Mammary epithelial cell (primary cell): ENCODE measurements at places on chromosomes 2 and 18.

DNA sequence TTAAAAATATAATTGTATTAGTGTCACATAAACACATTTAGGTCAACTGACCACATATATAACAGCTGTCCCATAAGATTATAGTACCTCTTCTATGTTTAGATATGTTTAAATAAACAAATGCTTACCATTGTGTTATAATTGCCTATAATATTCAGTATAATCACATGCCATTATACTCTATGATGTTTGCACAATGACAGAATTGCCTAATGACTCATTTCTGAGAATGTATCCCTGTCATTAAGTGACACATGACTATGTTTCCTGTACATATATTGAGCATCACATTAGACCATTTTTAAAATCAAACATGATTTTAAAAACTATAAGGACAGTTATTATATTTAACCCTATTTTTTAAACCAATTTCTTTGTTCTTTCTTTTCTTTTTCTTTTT is 89.8 kb downstream of the HS6ST1 start:
- peak; percentile 11 for DNase-seq

GRCh38 chr2:228180181-228181097 is 1.0 kb downstream of the SPHKAP start:
- no peak for DNase-seq

- DNase-seq = no peak
Observed at GRCh38 chr2:128552806-128553551, 234.3 kb upstream of the HS6ST1 start.

GRCh38 chr18:45541421-45541820 is 73.9 kb upstream of the SLC14A2 start:
- no peak for DNase-seq

DNA sequence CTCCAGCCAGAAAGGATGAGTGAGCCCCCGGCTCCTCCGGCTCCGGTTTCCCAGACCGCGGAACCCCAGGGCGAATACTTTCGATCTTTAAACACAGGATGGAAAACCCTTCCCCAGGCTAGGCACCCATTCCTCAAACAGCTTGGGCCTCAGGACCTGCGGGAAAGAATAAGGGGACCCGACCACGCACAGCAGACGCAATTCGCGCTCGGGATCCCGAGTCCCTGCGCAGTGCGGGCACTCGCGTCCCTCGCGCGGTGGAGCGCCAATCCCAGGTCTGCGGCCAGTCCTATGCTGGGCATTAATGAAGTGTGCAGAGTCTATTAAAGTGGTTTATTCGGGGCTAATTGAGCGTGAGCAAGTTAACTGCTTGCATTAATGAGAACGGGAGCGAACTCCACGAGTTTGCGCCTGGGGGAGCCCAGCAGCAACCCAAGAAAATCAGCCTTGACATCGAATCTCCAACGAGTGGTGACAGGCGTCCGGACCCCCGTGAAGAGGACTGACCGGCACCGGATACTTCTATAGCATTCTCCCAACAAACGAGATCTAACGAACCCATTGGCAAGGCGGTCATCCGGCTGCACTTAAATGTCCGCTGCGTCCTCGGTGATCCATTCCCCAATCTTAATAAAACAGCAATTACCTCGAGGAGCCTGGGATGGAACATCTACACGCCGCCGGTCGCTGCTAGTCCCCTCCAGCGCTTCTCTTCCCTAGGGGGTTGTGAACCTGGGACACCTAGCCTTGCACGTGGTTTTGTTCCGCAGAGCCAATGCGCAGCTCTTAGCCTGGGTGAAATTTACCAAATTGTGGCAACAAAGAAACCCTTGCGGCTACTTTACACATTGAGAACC is 1.6 kb downstream of the OSR1 start:
- DNase-seq = peak; percentile 19

DNA sequence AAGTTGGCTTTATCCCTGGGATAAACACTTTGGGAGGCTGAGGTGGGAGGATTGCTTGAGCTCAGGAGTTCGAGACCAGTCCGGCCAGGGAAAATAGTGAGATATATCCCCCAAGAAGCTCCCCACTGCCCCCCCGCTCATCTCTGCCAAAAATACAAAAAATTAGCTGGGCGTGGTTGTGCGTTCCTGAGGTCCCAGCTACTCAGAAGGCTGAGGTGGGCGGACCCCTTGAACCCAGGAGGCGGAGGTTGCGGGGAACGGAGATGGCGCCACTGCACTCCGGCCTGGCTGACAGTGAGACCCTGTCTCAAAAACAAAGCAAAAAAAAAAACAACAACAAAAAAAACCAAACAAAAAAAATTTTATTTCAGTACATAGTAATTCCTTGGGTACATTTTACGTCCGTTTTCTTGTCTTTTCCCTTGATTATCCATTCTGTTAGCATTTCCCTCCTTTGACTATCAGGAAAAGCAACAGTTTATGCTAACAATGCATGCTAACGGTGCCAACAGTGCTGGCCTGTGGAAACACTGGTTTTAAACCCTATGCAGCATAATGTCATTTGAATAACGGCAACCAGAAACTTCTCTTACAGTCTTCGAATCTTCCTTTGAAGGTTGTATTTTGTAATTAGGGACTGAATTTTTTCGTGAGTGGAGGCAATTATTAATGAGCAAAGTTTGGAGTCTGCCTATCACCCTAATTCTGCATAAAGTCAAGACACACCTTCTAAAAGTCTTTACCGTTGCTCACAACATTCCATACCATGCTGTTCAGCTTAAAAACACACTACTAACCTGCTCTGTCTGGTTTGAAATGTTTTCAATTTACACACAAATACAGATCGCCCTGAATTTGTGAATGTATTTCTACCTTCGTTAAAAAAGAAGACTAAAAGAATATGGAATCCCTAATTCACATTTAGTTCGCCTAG is 721 bp upstream of the MIB1 start:
- DNase-seq = no peak

GRCh38 chr2:165874445-165875039 is 79.0 kb downstream of the TTC21B start:
- peak; percentile 66 for DNase-seq

DNA sequence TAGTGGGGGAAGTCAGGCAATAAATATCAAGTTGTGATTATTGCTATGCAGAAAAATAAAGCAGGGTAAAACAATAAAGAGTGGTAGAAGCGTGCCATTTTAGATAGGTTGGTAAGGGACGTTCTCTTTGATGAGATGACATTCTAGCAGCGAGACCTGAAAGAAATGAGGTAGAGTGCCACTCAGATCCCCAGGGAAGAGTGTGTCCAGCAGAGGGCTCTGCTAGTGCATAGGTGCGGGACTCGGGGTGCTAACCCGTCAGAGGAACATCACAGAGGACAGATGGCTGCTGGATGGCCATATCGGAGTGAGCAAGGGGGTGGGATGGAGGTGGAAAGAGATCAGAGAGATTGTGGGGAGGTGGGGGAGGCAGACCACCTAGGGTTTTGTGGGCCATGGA is 16.3 kb upstream of the GTF2A1L start:
- DNase-seq = peak; percentile 9

DNA sequence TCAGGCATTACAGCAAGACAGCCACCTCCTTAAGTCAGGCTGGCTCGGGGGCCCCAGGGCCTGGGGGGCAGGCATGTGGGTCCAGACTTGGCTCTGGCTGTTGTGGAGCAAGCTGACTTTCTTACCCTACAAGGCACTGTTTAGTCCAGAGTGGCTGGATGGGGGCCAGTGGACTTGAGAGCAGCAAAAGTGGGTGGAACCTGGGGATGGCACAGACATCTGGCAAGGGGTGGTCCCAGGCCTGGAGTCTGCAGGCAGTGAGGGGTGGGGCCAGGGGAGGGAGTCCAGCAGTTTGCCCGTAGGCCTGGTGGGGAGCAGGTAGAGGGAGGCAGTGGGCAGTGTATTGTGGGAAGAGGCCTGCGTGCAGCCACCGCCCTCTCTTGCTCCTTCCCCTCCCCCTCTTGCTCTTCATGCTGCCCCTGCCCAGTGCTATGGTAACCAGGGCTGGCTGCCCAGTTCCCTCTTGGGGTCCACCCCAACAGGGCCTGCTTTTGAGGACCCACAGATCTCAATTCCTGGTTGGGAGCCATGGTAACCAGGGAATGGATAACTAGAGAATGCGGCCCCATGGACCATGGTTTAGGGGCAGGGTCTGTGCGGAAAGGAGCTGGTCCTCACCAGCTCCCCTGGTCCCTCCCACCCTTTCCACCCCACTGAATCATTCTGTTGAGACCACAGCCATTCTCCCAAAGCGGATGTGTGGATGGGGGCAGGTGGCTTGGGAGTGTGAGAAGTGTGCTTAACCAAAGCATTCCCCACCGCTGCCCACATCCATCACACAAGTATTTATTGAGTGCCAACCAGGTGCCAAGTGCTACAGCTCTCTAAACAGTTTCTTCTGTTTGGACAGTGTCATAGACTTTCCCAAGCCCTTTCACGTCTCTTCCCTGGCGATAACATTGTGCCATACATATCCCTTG is 19.3 kb downstream of the SPEG start:
- peak; percentile 78 for DNase-seq

- DNase-seq = no peak
Observed at GRCh38 chr2:77085561-77085960, 436.6 kb downstream of the LRRTM4 start.

DNA sequence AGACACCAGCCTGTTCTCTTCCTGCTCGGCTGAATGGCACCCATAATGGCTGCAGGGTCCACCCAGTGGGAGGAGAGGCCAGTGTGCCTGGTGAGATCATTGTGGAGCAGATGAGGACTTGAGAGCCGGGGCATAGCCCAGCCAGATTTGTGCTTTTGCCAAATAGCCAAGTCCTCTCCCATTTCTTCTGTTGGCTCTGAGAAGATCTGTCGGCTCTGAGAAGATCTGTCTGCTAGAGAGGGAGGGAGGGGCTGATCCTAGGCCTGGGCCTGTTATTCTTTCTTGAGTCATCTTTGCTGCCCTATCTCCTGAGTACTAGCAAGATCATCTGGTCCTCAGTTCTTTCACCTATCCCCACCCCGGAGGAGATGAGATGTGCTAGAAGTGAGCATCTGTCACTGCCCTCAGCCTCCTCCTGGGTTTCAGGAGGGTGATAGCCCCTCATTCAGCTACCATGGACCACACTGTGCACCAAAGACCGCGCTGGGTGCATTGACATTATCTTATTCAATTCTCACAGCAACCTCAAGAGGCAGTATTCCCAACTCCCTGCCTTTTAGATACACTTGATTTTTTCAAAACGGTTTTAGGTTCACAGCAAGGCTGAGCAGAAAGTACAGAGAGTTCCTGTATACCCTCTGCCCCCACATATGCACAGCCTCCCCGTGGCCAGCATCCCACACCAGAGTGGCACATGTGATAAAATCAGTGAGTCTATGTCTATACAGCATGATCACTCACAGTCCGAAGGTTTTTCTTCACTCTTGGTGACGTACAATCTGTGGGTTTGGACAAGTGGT is 98.6 kb downstream of the CAPN13 start:
- no peak for DNase-seq

GRCh38 chr2:191318729-191319078 is 73.5 kb downstream of the MYO1B start:
- peak; percentile 56 for DNase-seq
